Activated CD8-positive, alpha-beta T cell treated with anti-CD3 and anti-CD28 coated beads, Interleukin-2, amount 10 ng/mL, durations not matched to agents 7 days and 5 days (primary cell): ENCODE measurements at places on chromosomes 7 and 10. TPM values are rescaled to one million over a fixed set of nuclear protein-coding genes. Genes with fewer than 3 reads are reported as not detected.

DNA sequence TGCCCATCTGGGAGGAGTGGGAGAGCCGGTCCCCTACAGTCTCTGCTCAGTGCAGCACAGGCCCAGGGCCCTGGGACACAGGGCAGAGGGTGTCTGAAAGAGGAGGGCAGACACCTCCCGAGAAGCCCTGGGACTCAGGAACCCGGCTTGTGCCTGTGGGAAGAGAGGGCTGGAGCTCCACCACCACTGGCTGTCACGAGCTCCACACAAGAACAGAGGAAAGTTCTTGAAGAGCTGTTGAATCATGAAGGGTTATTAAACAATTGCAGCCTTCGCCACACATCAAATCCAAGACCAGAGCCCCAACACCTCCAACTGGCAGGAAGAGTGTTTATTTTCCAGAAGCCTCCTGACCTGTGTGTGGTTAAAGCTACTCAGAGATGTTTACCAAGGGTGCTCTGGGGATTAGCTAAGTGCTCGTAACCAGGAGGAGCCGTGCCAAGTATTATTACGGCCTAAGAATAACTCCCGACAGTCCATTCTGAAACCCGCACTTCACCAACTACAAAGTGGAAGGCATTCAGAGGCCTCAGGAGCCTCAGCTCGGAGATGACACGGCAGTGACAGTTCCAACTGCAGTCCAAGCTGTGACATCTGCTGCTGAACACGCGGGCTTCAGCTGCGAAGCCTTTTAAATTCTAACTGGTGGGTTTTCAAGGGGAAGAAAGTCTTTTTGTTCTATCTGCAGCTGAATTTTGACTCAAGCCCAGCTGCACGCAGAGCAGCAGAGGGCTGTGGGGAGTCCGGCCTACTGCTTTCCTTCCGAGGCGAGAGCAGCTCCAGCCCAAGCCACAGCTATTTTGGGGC lies 75.1 kb downstream of the MAD1L1 start:
- no peaks in the 10 kb centered on the region for H3K36me3 ChIP-seq
- H3K4me1 ChIP-seq = peaks cover 7% of the 10 kb centered on the region
- no peak overlapping the region for H3K4me3 ChIP-seq
- no peaks in the 10 kb centered on the region for H3K27me3 ChIP-seq

DNA sequence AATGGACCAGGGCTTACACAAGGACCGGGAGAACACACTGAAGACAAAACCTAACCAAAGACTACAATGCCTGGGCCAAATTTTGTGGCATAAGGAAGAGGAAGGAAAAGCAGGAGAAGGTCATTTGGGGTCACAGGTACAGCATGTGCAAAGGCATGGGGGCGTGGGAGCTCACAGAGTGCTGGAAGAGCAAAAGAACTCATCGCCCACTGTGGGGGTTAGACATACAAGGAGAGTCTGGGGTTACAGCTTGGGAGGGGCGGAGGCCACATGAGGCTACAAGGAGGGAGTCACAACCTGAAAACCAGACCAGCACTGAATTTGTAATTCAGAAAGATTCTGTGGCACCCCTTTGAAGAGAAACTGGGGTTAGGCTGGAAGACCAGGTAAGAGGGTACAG lies 9.7 kb downstream of the PUS7 start:
- H3K4me1 ChIP-seq = peaks cover 14% of the 10 kb centered on the region
- no peaks in the 10 kb centered on the region for H3K27me3 ChIP-seq
- no peak overlapping the region for H3K4me3 ChIP-seq
- peak overlapping the region; percentile 44 for H3K27ac ChIP-seq

DNA sequence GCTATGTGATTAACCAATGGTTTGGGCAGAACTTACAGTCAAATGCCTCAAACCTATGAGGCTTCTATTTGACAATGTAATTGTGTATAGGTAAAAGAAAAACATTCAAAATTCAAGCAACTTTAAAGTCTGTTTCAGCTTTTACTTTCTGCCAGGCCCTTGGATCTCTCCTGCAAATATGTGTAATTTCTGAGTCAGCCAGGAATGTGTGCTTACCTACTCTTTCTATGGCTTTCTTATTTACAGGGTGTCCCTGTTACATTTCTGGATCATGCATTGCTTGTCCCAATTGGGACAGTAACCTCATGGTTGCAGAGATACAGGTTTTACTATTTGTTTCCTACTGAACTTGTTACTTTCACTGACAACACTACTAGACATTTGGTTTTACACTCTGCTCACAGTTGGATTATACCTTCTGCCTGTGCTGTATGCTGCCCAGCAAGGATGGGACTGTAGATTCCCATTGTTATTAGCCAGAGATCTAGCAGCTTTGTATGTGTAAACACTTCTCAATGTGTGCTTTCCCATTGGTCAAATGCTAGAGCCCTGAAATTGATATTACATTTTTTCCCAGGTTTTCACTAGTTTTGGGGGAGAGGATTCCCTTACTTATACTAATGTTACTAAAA lies 355.3 kb downstream of the ARL4A start:
- H3K4me3 ChIP-seq = no peak overlapping the region
- H3K4me1 ChIP-seq = no peaks in the 10 kb centered on the region
- H3K27me3 ChIP-seq = peaks cover 2% of the 10 kb centered on the region
- no peak for DNase-seq
- no peak overlapping the region for H3K27ac ChIP-seq

- no peaks in the 10 kb centered on the region for H3K4me1 ChIP-seq
- DNase-seq = no peak
- H3K27ac ChIP-seq = no peak overlapping the region
- no peak overlapping the region for H3K4me3 ChIP-seq
These were observed 187.3 kb upstream of the IMMP2L start for GRCh38 chr7:111749625-111750024.

- peaks cover 57% of the 10 kb centered on the region for H3K27me3 ChIP-seq
- peak within 1 kb of the TSS; percentile 56 for H3K4me3 ChIP-seq
- H3K36me3 ChIP-seq = peaks cover 2% of the 10 kb centered on the region
- H3K27ac ChIP-seq = no peak within 1 kb of the TSS
- peaks cover 28% of the 10 kb centered on the region for H3K4me1 ChIP-seq
- DNase-seq = no peak
These were observed at the start of gene KCNH2 for GRCh38 chr7:150978126-150978789. Gene KCNH2, minus strand, starts transcription at chr7:150978321. Its CDS starts 408 bp downstream, at chr7:150977913.

GRCh38 chr7:28623105-28623730 lies 210.9 kb downstream of the CREB5 start:
- DNase-seq = no peak
- H3K27ac ChIP-seq = no peak overlapping the region
- H3K27me3 ChIP-seq = peaks cover under 1% of the 10 kb centered on the region
- no peak overlapping the region for H3K4me3 ChIP-seq
- H3K36me3 ChIP-seq = no peaks in the 10 kb centered on the region

The IDE gene
- 12.5 TPM for total RNA-seq

GRCh38 chr10:88974446-88975376 lies 15.9 kb upstream of the FAS start:
- H3K27ac ChIP-seq = peak overlapping the region; percentile 90
- H3K36me3 ChIP-seq = peaks cover 8% of the 10 kb centered on the region
- no peak for DNase-seq
- peak overlapping the region; percentile 88 for H3K4me3 ChIP-seq
- peaks cover 27% of the 10 kb centered on the region for H3K4me1 ChIP-seq

The ADAMTS14 gene
- total RNA-seq = not detected

The ANKRD1 gene
- total RNA-seq = not detected

The FAM25C gene
- total RNA-seq = not detected

- H3K4me1 ChIP-seq = no peaks in the 10 kb centered on the region
- H3K4me3 ChIP-seq = no peak overlapping the region
- H3K27me3 ChIP-seq = no peaks in the 10 kb centered on the region
- no peak for DNase-seq
- H3K27ac ChIP-seq = no peak overlapping the region
These were observed 169.8 kb downstream of the EGFR start for GRCh38 chr7:55188590-55189138.

GRCh38 chr10:29514306-29514705 lies 120.5 kb downstream of the SVIL start:
- peaks cover under 1% of the 10 kb centered on the region for H3K4me1 ChIP-seq
- H3K4me3 ChIP-seq = no peak overlapping the region
- H3K27ac ChIP-seq = no peak overlapping the region
- H3K36me3 ChIP-seq = no peaks in the 10 kb centered on the region

- DNase-seq = no peak
- no peaks in the 10 kb centered on the region for H3K36me3 ChIP-seq
- H3K4me1 ChIP-seq = peaks cover 19% of the 10 kb centered on the region
- peaks cover 10% of the 10 kb centered on the region for H3K27me3 ChIP-seq
- H3K27ac ChIP-seq = no peak overlapping the region
These were observed 53.2 kb downstream of the PROSER2 start for GRCh38 chr10:11876324-11876723.

- no peaks in the 10 kb centered on the region for H3K27me3 ChIP-seq
- DNase-seq = no peak
- H3K4me3 ChIP-seq = no peak overlapping the region
- no peaks in the 10 kb centered on the region for H3K36me3 ChIP-seq
- no peak overlapping the region for H3K27ac ChIP-seq
These were observed 227.5 kb downstream of the THSD7A start for GRCh38 chr7:11604505-11604904.

The OR6V1 gene
- not detected for total RNA-seq

DNA sequence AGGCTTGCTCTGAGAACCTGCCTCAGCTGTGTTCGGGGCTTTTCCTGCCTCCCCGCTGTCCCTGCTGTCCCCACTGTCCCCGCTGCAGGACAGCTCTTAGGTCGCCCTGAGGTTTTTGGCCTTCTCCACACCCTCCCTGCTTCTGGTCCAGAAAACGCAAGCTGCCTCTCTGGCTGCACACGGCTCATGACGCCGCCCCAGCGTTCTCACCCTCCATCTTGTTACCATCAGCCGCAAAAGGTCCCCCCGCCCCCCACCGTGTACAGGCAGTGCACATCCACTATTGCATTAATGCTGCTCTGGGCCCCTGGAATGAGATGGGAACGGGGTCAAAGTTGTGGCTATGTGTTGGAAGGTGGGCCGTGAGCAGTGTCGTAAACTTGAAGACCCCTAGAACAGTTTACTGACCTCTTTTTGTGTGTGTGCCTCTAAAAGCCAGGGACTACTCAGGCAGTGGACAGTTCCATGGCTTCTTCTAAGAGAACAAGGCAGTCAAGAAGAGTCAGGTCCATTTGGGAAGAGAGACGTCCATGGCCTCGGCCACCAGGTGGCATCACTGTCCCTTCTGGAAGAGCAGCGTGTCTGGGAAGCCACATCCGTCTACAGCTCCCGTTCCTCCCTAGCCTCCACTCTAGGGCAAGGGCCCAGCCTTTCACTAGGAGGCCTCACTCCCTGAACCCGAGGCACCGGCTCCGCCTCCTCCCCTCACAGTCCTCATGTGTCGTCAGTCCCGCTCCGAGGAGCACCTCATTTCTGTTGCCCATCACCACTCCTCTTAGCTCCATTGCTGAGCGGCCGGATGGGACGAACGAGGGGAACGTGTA lies 38.5 kb upstream of the MKRN1 start:
- peaks cover 4% of the 10 kb centered on the region for H3K4me1 ChIP-seq
- no peaks in the 10 kb centered on the region for H3K27me3 ChIP-seq
- DNase-seq = peak; percentile 73
- H3K4me3 ChIP-seq = no peak overlapping the region
- no peaks in the 10 kb centered on the region for H3K36me3 ChIP-seq

The PTF1A gene
- total RNA-seq = not detected

DNA sequence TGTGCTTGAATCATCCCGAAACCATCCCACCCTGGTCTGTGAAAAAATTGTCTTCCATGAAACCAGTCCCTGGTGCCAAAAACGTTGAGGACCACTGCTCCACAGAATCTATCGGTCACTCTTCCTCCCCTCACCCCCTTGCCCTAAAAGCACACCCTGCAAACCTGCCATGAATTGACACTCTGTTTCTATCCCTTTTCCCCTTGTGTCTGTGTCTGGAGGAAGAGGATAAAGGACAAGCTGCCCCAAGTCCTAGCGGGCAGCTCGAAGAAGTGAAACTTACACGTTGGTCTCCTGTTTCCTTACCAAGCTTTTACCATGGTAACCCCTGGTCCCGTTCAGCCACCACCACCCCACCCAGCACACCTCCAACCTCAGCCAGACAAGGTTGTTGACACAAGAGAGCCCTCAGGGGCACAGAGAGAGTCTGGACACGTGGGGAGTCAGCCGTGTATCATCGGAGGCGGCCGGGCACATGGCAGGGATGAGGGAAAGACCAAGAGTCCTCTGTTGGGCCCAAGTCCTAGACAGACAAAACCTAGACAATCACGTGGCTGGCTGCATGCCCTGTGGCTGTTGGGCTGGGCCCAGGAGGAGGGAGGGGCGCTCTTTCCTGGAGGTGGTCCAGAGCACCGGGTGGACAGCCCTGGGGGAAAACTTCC lies 784 bp upstream of the SERPINE1 start:
- H3K4me1 ChIP-seq = peaks cover 60% of the 10 kb centered on the region
- peaks cover 19% of the 10 kb centered on the region for H3K27me3 ChIP-seq
- peak overlapping the region; percentile 56 for H3K4me3 ChIP-seq
- peak overlapping the region; percentile 79 for H3K27ac ChIP-seq

DNA sequence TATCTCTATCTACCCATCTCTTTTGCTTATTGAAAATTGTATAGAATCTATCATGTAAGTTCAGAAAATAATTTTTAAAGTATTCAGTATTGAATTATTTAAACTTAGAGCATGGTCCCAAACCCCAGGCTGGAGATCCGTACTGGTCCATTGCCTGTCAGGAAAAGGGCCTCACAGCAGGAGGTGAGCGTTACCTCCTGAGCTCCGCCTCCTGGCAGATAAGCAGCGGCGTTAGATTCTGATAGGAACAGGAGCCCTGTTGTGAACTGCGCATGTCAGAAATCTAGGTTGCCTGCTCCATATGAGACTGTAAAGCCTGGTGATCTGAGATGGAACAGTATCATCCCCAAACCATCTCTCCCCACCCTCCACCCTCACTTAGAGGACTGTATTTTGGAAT lies 266.0 kb upstream of the CNTNAP2 start:
- no peak overlapping the region for H3K27ac ChIP-seq
- DNase-seq = no peak
- no peaks in the 10 kb centered on the region for H3K36me3 ChIP-seq
- H3K4me1 ChIP-seq = no peaks in the 10 kb centered on the region
- no peak overlapping the region for H3K4me3 ChIP-seq

DNA sequence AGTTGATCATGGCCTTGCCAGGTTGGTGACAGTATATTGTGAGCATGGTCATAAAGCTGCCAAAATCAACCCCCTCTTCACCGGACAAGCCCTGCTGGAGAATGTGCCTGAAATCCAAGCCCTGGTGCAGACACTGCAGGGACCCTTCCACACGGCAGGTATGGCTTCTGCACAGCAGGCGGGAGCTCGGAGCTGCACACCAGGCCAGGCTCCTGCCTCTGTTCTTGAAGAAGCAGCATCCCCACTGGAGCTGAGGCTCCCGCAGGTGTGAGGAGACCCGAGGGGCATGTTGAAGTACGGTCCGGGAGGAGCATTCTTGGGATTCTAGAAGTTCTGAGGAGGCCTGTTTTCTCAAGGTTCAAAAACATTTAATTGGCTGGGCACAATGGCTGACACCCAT lies 12.7 kb downstream of the DHTKD1 start:
- DNase-seq = no peak
- no peak overlapping the region for H3K4me3 ChIP-seq
- H3K27ac ChIP-seq = no peak overlapping the region
- H3K27me3 ChIP-seq = no peaks in the 10 kb centered on the region
- H3K4me1 ChIP-seq = no peaks in the 10 kb centered on the region

GRCh38 chr10:98078774-98079173 lies 48.4 kb upstream of the CRTAC1 start:
- no peak overlapping the region for H3K27ac ChIP-seq
- DNase-seq = no peak
- no peaks in the 10 kb centered on the region for H3K36me3 ChIP-seq
- H3K4me3 ChIP-seq = no peak overlapping the region

- no peaks in the 10 kb centered on the region for H3K27me3 ChIP-seq
- no peaks in the 10 kb centered on the region for H3K4me1 ChIP-seq
- no peak overlapping the region for H3K27ac ChIP-seq
These were observed 70.2 kb upstream of the PDE1C start for GRCh38 chr7:32140210-32140939.

The METTL27 gene
- total RNA-seq = not detected
